ENCODE measurements at places on chromosomes 5 and 9. TPM values are rescaled to one million over a fixed set of nuclear protein-coding genes. Genes with fewer than 3 reads are reported as not detected.

The ANKS6 gene
- total RNA-seq = 35.4 TPM

The GADD45G gene
- total RNA-seq = 15.8 TPM

The IRX1 gene
- total RNA-seq = 1.8 TPM

The MLANA gene
- total RNA-seq = not detected

The EGFLAM gene
- 0.50 TPM for total RNA-seq

Data from GM23338 (cell line).